ENCODE measurements at places on chromosomes 16 and 17.
A peak's percentile ranks its signal among the peaks of the same experiment; 100 is the strongest.

- DNase-seq, result no peak
Measured at GRCh38 chr17:42660692-42661345, 1.7 kb downstream of the TUBG2 start.

DNA sequence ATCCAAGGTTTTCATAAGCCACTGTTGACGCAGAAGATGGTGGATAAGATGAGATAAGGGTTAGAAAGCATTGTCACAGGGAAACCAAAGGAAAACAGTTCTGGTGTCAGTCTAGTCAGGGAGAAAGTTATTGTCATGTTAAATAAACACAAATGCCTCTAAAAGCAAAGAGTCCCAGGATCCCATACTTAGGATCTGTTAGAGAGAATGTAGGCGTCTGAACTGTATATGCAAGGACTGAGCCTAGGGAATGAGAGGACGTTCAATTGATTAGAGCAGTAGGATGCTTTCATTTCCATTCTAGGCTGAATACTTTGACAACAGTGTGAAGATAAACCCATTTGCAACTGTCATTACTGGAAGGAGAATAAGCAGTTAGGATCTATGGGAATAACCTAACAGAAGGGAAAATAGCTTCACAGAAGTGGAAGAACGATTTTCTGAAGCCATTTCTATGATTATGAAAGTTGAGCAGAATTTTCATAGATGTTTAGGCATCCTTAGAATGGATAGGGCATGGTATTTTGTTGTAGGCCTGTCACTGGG lies 1149.1 kb upstream of the CDH8 start:
- DNase-seq, result no peak

DNA sequence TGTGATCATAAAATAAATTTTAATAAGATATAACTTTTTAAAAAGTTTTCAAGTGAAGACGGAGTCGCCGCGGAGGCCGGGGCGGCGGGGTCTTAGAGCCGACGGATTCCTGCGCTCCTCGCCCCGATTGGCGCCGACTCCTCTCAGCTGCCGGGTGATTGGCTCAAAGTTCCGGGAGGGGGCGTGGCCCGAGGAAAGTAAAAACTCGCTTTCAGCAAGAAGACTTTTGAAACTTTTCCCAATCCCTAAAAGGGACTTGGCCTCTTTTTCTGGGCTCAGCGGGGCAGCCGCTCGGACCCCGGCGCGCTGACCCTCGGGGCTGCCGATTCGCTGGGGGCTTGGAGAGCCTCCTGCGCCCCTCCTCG lies at the start of gene FOXC2:
TSS of gene FOXC2 (plus strand) at position 229 of the 365 bp plus-strand sequence. CDS start 507 bp downstream, outside the sequence.
- DNase-seq, result peak; percentile 70

GRCh38 chr17:76272541-76273444 lies 7.6 kb downstream of the UBALD2 start:
- no peak for DNase-seq

DNA sequence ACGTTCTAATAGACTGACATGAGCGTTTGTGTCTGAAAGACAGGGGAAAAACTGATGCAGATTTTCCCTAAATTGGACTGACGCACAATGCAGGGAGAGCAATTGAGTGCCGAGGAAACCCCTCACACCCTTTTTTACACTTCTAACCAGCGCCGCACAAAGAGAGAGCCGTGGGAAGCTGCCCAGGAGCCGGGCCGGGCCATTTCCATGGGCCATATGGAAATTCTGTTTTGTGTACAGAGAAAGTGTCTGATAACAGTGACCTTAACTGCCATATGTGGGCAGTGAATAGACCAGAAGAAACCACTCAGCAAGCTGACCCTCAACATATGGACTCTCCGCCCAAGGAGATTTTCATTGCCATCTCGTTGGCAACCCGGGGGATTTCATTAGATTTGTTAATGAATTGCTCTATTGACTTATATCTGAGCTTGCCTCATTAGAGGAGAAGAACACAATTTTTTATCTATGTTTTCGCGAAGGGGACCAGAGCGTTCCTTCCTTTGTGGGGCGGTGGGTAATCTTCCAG lies 225.9 kb upstream of the IRX3 start:
- no peak for DNase-seq

GRCh38 chr17:51510940-51511339 lies 250.6 kb downstream of the UTP18 start:
- DNase-seq, result no peak

Measured in foreskin keratinocyte (primary cell).